ENCODE measurements at places on chromosomes 6 and 20.

DNA sequence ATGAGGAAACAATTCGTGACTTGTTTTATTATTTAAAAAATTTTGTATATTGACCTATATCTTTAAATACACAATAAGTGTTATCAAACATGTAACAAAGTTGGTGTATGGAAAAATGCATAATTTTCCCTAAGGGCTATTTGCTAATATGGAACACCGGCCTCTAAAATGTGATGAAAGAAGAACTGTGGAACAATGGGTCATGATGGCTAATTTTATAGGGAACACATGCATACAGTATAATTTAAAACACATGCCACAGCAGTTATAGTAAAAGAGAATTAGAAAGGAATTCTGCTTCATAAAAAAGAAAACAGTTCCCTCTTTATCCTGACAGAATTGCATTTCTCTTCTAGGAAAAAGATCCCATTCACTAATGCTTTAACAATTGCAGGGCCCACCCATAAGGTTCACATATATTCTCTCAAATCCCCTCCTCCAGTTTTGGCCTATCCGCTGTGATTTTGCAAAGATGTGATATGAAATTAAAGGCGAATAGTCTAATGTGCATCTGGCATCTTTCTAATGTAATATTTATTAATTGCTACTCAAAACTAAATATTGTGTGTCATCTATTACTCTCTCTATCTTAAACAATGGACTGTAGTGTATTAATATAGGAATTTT, 628.1 kb upstream of the CITED2 start:
- DNase-seq: no peak

- DNase-seq: no peak
Observed at GRCh38 chr6:146768722-146769121, 169.9 kb downstream of the ADGB start.

DNA sequence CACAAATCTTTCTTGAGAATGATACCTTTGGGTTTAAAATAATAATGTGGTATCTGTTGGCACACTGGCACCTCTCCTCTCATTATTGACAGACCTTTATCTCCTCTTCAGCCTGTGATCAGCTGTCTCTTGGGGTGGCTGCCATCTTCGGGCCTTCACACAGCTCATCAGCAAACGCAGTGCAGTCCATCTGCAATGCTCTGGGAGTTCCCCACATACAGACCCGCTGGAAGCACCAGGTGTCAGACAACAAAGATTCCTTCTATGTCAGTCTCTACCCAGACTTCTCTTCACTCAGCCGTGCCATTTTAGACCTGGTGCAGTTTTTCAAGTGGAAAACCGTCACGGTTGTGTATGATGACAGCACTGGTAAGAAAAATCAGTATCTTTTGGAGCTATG, 232.8 kb downstream of the GRIK2 start:
- DNase-seq: no peak

GRCh38 chr6:78841111-78841510, 26.2 kb upstream of the IRAK1BP1 start:
- DNase-seq: no peak

DNA sequence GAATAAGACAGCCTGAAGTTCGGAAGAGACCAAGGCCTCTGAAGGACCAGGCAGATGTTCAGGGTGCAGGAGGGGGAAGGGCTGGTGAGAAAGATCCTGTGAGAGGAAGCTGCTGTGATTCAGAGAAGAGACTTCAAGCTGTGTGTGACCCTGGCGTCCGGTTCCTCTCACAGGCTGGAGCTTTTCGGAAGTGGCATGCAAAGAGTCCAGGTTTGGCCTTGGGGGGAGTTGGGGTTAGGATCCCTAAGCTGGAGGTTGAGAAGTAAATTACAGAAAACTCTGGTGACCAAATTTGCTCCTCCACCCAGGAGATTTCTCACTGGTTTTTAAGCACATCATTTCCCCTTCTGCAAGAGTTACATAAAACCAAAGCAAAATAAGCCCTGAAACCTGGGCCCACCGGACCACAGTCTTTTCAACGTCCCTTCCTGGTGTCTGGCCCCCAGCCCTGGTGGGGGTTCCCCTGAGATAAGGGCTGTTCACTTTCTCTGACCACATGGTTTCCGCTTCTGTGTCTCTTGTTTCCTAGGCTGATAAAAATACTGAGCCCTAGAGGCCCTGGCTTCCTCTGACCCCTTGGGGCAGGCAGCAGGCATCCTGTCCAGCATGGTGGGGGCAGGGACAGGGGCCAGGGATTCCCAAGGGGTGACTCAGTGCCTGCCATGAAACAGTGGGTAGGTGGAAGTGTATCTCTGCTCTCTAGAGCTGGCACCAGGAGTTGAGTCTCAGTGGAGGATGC, 12.0 kb upstream of the LTA start:
- DNase-seq: no peak

- DNase-seq: no peak
Observed at GRCh38 chr6:7802662-7803061, 76.8 kb downstream of the BMP6 start.

- peak; percentile 50 for DNase-seq
Observed at GRCh38 chr6:106025655-106026054, 60.5 kb upstream of the PRDM1 start.

- DNase-seq: no peak
Observed at GRCh38 chr6:147852772-147853171, 344.3 kb downstream of the SAMD5 start.

GRCh38 chr6:42532038-42532669, 31.7 kb upstream of the UBR2 start:
- peak; percentile 39 for DNase-seq

DNA sequence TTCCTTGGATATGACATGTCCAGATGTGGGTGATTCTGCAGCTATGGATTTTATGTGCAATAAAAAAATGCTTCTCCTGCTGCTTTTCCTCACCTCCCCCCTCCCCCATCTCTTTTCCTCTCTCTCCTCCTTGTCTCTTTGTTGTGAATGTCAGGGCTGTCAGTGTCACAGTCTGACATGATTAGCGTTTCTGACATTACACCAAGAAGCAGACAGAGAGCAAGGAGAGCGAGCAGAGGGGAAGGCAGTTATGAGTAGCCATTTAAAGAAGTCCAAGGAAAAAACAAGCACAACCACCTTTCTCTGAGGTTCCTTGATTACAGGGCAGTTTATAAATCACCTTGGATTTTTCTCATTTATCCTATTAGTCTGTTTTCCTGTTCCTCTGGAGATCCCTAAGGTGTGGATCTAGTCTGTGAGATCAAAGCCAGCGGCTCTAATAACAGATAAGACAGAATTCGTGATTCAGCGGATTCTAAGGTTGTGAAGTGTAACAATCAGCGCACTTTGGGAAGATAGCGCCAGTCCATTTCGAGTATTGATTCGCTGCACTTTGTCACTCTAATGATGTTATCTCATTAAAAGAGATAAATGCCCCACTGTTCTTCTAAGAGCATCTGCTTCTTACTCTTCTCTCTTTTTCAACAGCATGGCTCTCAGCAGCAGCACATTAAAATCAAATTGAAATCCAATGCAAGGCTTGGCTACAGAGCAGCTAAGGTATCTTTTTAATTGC, 101.4 kb downstream of the BACH2 start:
- DNase-seq: no peak

DNA sequence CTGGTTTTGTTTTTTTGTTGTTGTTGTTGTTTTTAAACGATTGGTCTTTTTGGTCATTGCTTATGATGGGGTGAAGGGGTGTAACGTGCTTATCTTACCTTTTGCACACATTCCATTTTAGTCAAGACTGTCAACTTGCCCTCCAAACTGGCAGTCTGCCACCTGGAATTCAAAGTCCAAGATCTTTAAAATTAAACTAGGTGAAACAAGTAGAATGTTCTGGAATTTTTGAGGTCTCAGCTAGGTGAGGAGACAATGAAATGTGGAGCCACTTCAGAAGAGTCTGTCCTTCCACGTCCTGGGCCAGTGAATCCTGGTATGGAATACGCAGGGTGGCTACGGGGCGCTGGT, 344.6 kb downstream of the ZFAND3 start:
- DNase-seq: no peak

GRCh38 chr6:97189767-97190166, 93.2 kb downstream of the MMS22L start:
- peak; percentile 10 for DNase-seq

- no peak for DNase-seq
Observed at GRCh38 chr6:41626917-41627316, 11.4 kb upstream of the MDFI start.

DNA sequence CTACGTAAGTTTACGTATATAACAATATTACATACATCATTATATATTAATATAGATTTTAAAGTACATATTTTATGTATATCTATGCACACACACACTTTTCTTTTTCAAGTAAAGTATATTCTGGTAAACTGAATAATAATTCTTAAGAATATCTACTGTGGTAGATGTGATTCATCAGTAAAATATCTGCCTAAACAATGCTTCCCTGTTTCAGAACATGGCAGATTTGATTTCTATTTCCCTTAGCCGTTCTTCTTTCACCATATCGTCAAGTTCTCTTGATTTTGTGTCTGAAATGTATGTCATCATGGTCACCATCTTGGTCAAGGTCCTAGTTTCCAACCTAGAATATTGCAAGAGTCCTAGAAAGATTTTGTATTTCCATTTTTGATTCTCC, 195.6 kb downstream of the HDGFL1 start:
- DNase-seq: no peak

GRCh38 chr20:59458645-59459044, 145.7 kb upstream of the PHACTR3 start:
- no peak for DNase-seq

- DNase-seq: no peak
Observed at GRCh38 chr6:170264086-170264485, 26.8 kb downstream of the DLL1 start.

GRCh38 chr6:10759312-10759839, 11.8 kb downstream of the TMEM14B start:
- peak; percentile 19 for DNase-seq

DNA sequence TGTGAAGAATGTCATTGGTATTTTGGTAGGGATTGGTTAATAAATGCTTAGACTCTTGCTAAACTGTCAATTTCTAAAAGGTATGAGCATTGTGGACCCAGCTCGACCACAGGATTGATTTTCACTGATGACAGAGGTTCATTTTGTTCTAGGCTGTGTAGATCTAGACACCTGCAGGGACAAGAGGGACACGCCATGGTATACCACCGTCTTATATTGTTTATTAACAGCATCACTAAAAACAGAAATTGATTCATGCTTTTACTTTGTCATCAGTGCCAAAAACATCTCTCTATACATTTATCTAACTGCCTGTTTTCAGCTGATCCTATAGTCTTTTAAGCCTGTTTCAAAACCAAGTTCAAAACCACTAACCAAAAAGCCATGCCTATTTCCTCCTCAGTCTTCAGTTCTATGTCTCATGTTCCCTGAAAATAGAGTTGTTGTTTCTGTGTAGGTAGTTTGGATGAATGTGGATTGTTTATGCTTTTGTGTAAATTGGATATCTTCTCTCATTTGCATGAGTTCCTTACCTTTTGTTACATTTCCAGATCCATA, 109.8 kb downstream of the JAG1 start:
- DNase-seq: no peak

- no peak for DNase-seq
Observed at GRCh38 chr6:27553123-27553904, 80.4 kb upstream of the ZNF184 start.

DNA sequence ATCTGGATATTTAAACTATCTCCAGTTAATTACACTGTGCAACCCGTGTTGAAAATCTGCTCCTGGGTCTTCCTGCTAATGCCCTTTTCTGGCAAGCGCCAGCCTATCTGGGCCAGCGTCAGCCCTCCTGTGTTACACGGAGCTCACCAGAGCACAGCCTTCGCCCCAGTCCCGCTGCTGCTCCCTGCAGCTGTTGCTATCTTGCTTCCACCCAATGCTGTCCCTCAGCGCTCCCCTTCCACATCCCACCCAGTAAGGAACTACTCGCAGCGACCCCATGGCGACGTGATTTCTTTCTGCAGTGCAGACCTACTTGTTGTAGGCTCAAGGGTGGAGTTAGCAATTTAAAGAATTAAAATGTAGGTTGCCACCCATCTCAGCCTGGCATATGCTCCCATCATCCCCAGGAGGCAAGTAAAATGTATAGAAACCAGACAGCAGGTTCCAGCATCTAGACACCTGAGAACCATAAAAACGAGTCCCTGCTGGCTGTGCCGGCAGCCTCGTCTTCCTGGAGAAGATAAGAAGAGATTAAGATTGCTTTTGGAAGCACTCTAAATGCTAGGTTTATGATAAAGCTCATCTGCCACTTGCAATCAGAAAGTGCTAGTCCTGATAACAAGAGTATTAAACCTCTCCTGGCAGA, 254.3 kb upstream of the FOXQ1 start:
- no peak for DNase-seq

DNA sequence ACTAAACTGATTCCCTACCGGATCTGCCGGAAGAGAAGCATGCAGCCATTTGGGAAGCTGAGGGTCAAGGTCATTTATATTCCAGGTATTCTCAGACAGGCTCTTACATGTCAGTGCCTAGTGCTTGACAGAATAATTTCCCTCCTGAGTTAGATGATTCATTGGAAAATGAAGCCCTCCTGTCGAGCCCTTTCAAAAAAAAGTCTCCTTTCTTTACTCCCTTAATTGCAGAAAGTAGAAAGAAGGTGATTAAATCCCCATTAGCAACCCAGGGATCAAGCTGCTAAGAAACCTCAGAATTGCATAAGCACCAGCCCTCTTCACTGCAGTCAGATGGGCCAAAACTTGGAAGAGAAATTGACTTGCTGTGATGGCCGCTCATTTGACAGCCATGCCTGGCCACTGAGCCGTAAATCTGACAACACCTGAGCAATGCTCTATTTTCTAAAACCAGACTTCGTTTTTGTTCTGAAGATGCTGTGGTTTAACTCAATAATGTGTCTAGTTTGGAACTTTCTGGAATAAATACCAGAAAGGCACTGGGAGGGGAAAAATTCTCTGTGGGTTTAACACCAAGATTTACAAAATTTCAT, 61.0 kb upstream of the ARMH2 start:
- DNase-seq: no peak

DNA sequence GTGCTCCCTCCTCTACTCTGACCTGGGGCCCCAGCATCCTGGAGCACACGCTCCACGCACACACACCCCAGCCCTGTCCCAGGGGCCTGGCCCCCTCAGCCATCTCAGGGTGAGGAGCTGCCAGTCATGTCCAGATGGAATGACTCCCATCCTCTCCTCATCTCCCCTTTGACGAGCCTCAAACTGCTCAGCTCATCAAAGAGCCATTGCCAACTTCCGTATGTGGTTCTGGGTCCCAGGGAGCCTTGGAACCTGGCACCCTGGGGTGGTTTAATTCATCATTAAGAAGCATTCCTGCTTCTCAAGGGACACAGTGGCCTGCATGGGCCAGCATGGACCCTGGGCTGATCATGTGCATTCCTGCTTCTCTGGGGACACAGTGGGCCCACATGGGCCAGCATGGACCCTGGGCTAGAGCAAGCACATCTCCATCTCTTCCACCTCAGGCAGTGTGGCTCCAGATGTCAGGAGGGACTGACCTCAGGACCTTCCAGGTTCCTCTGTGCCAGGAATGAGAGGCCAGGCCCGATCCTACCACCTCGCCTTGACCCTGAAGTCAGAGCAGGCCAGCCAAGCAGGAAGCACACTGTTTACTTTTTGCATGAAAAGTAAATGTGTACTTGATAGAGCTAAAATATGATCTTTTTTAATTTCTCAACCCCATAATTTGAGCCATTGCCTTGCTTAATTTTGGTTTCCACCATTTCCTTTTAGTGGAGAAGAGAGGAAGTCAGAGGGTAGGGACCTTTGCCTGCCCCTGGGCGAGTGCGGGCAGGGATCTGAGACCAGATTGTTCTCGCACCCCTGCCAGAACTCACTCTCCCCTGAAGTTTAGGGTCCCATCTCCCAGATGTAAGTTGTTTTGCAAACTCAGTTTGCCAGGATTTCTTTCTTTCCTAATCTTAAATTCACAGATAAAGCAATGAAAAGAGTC, 26.1 kb downstream of the SPATA2 start:
- no peak for DNase-seq

Data from stromal cell of bone marrow (primary cell).